Right lobe of liver (tissue), 6 donors: ENCODE measurements at places on chromosomes 11 and 22.

DNA sequence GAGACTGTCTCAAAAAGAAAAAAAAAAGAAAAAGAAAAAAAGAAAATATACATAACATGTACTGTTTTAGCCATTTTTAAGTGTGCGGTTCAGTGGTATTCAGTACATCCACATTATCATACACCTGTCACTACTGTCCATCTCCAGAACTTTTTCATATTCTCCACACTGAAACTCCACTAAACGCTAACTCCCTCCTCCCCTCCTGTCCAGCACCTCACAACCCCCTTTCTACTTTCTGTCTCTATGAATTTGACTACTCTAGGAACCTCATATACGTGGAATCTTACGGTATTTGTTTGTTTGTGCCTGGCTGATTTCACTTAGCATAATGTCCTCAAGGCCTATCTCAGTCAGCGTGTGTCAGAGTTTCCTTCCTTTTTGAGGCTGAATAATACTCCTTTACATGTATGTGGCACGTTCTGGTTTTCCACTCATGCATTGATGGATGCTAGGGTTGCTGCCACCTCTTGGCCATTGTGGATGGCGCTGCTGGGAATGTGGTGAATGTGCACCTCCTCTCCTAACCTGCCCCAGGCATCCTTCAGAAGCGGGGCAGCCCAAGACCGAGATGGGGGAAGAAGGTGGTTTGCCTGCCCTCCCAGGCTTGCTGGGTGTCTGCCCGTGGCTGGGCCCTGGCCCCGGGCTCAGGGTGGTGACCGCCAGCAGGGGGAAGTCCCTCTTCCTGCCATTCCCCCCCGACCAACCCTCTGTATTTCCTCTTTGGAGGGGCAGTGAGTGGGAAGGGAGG lies 60.5 kb downstream of the BCR start:
- no peak for DNase-seq

- DNase-seq: no peak
Measured at GRCh38 chr11:13091373-13091772, 82.3 kb downstream of the RASSF10 start.

DNA sequence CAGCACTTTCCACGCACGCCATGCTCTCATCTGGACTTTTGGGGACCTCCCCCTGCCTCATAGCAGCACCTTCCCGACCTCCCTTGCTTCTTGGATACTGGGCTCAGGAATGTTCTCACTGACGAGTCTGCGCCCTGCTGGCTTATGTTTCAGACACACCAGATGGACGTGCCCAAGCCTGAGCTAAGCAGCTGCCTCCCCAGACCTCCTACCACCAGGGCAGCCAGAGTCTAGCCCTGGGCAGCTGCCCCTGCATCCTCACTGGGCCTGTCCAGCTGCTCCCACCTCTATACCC lies 13.2 kb upstream of the RGL4 start:
- no peak for DNase-seq

DNA sequence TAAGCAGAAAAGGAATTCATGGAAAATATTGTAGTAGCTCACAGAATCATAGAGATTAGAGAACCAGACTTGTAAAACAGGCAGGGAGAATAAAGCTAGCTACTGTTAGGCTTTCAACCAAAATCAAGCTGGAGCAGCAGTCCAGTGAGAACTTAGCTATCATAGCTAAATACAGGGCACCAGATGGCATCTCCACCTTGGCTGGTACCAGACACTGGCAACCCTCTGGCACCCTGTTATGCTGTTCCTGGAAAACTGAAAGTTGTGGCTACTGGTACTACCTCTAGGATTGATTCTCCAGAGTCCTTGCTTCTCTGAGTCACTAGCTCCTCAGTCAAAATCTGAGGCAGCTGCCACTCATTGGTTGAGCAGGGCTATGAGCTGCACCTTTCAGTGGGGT lies 6.0 kb upstream of the DRD2 start:
- no peak for DNase-seq

- no peak for DNase-seq
Measured at GRCh38 chr11:128174465-128175291, 412.7 kb downstream of the ETS1 start.
